ENCODE measurements at places on chromosomes 7 and 10. TPM values are rescaled to one million over a fixed set of nuclear protein-coding genes. Genes with fewer than 3 reads are reported as not detected.

Gene ZNF727
- not detected for total RNA-seq

Gene OPN1SW
- not detected for total RNA-seq

Gene CLCN1
- total RNA-seq, result not detected

Gene FOXI2
- total RNA-seq, result not detected

Gene PNLIPRP2
- not detected for total RNA-seq

Gene AGMO
- not detected for total RNA-seq

Gene FAM25A
- total RNA-seq, result not detected

Gene ZNF503
- total RNA-seq, result 0.35 TPM

Gene RBP3
- total RNA-seq, result not detected

Gene SPDYE9
- not detected for total RNA-seq

Data from activated CD4-positive, alpha-beta memory T cell treated with anti-CD3 and anti-CD28 coated beads, Interleukin-2, amount 10 ng/mL, durations not matched to agents 7 days and 5 days (primary cell).